ENCODE measurements at places on chromosomes 7 and 10.

GRCh38 chr10:31126593-31126992, 94.9 kb upstream of the ZNF438 start:
- no peak for DNase-seq

DNA sequence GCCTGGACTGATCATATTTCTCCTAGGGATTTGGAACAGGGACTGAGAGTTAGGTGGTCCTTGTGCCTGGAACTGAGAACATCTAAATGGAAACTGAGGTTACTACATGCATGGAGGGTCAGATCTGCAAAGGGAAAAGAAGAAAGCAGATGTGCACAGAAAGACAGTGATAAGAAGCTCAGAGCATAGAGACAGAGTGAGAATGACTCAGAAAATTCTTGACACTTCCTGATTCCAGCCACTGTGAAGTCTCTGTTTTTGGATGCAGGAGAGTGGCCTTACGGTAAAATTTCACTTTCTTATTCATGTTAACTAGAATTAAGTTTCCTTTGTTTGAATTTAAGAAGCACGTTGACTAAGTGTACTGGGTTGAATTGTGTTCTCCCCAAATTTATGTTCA, 241.7 kb downstream of the TMEM26 start:
- DNase-seq = no peak

DNA sequence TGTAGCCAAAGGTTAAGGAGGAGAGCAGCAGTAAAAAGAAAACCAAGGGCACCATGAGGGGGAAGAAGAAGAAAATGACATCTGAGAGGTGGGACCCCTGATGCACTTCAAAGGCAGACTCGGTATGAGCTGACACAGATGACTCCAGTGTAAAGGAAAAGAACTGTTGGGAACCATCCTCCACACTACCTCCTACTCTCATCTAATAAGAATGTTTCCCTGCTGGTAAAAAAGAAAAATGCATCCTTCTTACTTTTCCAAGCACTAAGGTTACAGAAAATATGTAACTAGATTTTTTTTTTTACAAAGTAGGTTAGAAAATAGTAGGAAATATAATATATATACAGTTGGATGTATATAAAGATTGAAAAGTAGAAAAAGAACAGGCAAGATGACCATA, 16.9 kb downstream of the TAS2R41 start:
- no peak for DNase-seq

DNA sequence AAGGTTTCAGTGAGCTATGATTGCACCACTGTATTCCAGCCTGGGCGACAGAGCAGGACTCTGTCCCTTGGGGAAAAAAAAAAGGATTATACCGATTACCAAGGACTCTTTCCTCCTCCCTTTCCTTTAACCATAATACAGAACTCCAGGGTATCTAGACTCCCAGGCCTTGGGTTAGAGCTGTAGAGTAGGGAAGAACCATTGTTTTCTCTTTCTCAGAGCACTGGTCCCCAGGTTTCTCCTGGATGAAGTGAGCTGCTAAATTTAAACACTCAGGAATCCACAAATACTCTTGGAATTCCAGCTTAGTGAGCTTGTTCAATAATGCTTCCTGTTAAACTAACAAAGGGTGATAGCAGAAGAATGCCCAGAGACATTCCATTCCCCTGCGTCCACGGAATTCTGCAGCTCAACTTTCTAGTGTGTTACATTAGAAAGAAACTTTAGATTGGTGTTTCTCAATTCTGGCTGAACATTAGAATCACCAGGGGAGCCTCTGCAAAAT, 14.6 kb upstream of the RPEL1 start:
- DNase-seq = no peak

DNA sequence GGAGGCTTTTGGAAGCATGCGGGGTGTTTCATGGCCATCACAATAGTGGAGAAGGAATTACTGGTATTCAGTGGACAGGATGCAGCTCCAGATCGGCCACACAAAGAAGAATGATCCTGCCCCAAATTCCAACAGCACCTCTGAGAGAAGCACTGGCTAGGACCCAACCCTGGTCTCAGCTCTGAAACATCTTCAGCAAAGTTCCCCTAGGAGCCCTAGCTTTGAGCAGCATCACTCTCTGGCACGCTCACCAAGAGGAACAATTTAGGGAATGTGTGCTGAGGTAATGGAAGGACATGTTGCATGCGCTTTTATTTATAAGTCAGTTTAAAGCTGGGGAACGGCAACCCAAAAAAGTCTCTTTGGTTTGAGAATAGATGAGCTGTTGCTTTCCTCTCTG, 5.5 kb upstream of the OPN1SW start:
- no peak for DNase-seq

DNA sequence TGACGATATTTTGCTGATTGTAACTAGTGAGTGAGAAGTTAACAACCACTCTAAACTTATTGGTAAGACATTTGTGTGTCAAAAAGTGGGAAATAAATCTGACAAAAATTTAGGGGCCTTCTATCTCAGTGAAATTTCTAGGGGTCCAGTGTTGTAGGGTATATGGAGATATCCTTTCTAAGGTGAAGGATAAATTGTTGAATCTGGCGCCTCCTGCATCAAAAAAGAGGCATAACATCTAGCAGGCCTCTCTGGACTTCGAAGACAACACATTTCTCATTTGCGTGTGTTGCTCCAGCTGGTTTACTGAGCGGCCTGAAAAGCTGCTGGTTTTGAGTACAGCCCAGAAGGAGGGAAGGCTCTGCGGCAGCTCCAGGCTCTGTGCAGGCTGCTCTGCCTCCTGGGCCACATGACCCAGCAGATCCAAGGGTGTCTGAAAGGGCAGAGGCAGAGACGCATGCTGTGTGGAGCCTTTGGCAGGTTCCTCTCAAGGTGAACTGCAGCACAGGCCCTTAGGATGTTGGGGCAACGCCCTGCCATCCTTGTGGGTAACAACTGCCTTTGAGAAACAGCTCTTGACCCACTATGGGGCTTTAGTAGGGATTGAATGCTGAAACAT, 72.4 kb downstream of the LMBR1 start:
- DNase-seq = no peak

GRCh38 chr10:21751341-21752310, 217.6 kb downstream of the MLLT10 start:
- DNase-seq = peak; percentile 48

GRCh38 chr7:18064242-18064838, 36.7 kb upstream of the PRPS1L1 start:
- peak; percentile 24 for DNase-seq

DNA sequence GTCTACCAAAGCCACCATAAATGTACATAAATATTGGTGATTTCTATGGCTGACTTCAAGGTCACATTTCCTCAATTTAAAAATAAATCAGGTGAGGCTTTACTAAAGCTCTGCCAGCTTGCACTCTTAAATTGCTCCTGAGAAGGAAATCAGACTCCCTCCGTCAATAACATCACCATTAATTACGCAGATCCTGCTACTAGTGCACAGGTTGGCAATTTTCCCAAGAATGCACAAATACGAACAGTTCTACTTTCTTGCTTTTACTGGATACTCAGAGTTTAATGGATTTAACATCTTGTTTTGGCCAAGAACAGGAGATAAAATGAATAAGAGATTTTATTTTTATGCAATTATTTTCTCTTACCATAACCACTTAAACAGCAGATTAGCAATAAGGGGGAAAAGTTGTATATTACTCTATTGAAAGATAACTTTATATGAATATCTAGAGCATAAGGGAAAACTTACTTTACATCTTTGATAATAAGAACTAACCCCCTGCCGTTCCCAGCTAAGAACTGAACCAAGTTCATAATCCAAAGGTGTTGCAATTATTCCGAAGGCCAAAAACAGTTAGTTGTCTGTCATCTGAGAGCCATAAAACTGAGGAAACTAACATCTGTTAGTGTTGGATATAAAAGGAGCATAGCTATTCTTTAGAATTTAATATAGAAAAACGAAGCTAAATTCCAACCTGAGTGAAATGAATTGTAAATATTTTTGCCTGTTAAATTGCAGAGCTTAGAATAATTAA, 140.5 kb downstream of the TWIST1 start:
- no peak for DNase-seq

GRCh38 chr10:17200912-17201793, at the start of gene TRDMT1:
TSS of gene TRDMT1 (minus strand) at chr10:17201672. CDS start at chr10:17201634, 38 bp downstream.
- peak; percentile 81 for DNase-seq

DNA sequence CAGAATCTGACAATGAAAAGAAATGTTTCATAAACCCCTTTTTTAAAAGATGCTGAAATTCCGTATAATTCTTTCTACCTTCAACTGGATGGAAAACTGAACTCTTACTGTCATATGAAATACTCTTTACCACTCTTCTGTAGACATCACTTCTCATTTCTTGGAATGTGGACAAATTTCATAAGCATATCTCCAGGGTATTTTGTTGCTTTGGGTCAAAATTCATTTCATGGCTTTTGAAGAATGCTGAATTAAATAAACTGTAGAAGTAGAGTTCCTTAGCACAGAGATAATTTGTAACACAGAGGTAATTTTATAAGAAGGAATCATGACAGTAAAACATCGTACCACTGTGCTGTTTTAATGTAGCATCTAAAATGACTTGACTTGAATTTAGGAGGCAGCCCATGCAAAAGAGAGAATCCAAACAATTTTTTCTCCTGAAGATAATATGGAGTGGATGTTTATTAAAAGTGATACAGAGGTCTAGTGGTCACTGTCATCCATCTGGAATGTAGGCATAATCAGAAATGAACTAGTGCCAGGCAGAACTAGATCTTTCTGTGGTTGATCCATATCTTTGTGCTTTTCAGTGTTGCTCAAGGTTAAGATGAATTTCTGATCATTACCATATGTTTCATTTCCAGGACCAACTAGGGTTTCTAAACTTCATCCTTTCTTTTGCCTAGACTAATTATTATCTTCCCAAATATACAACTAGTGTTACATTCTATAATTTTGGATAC, 492.0 kb downstream of the KIF20B start:
- DNase-seq = no peak

DNA sequence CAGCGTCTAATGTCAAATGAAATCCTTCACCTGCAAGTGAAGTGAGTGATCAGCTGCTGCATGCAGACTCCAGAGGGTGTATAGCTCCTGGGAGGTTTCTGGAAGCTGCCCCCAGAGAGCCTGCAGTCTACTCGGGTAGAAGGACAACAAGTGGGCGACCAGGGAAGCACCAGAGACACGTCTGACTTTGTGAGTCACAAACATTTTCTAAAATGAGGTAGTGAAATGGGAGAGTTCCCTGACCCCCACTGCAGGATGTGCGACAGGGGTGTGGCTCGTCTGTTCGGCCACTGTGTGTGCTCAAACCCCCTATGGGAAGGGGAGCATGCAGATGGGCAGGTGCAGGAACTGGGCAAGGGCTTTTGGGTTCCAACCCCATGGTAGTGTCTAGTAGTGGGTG, 177.1 kb upstream of the PRKCQ start:
- DNase-seq = no peak

DNA sequence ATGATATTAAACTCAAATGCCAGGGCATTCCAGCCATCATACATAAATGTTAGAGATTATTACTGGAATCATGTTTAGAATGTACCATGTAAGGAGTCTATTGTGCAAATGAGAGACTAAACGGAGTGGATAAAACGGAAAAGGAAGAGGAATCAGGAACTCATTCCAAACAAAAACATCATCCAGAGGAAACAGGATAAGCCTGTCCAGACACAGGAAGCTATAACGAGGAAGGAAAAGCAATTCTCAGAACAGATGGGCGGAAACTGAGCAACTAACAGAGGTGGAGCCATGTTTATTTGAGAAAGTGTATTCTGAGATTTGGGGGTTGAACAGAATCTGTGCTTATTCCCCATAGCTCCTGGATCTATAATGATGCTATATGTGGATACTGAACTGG, 52.3 kb upstream of the TRIM24 start:
- DNase-seq = no peak

GRCh38 chr7:44776211-44776610, 20.3 kb upstream of the PPIA start:
- no peak for DNase-seq

Data from WERI-Rb-1 (cell line).